ENCODE measurements at places on chromosomes 6 and 20.

DNA sequence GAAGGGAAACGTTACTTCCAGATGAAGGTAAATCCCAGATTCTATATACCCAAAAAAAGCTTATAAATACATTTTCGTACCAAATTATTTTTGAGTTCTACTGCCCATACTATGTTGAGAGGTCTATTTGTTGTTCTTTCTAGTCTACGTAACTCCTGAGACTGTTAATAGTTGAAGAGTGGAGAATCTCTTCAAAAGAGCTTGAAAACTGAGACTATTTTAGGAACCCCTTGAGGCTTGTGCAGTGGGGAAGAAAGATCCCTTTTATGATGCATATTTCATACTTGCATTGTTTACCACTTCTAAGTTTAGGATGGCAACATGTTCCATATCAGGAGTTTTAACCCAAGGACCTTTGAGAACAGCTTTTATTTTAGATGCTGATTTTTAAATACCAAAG lies 245.0 kb downstream of the TMEM242 start:
- DNase-seq = no peak

DNA sequence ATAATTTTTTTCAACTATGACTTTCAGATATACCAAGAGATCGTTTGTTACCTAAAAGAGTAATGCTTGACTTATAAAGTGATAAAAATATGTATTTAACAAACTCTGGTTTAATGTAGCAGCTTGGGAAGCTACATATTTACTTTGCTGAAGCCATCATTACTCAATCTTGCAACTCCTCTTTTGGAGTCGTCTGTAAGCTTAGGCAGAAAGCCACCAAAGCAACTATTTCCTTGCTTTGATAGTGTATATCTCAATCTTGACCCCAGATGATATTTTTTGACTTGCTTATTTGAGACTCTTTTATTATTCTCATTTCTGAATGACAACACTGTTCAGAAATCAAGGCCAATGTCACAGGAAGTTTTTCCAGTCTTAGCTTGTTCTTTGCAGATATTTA lies 183.0 kb downstream of the SAMD5 start:
- no peak for DNase-seq

- DNase-seq = no peak
Measured at GRCh38 chr6:134014588-134015137, 37.8 kb downstream of the SLC2A12 start.

DNA sequence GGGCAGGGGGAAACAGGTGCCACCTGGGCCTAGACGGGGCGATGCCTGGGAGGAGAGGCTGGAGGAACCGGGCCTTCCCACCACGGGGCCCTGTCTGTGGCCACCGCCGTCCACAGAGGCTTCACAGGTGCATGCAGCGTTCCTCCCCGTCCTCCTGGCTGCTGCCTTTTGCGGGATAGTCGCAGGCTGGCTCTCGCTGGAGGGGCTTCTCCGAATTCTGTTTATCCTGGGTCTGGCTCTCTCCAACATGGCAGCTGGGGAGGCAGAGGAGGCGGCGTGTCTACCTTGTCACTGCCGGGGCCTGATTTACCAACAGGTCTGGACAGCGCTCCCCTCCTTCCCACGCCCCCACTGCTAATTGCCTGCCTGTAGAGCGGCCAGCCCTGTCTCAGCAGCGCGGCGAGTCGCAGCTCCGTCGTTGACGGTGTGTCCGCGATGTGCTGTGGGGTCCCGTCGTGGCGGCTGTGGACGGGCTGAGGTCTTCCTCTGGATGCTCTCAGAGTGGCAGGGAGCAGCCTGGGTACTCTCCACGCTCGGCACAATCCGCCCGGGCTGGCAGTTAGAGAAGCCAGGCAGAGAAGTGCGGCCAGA lies 262.9 kb downstream of the TAF4 start:
- no peak for DNase-seq

- DNase-seq = no peak
Measured at GRCh38 chr6:118736440-118736839, 85.0 kb upstream of the CEP85L start.

DNA sequence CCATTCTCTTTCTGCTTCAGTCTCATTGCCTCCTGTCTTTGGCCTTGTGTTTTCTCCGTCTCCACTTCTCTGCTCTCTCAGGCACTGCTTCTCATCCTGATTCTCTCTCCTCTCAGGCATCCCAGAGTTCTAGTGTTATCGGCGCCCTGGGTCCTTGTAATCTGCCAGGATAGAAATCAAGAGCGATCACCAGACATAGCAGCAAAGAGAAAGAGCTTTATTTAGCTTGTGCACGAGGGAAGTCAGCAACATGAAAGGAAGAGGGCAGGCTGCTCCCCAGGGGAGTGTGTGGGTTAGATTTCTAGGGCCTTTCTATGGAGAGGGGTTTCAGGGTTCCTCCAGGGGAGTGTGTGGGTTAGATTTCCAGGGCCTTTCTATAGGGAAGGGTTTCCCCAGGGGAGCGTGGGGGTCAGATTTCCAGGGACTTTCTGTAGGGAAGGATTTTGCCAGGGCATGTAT lies 32.5 kb downstream of the SUN5 start:
- no peak for DNase-seq

DNA sequence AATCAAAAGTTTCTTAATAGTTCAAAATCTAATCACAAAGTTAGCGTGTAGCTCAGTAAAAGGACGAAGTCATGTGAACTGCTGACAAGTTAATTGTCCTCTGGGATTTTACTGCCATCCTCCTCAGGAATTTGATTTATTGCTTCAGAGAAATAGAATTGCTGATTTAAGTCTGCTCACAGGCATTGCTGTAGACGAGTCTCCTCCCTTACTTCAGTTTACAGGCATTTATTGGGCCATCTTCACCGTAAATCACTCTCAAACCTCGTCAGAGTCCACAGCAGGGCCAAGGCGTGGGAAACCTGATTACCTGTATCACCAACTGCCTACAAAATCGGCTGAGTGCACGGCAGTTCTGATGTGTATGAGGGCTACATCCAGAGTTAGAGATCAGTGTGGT lies 119.1 kb upstream of the PDE10A start:
- no peak for DNase-seq

DNA sequence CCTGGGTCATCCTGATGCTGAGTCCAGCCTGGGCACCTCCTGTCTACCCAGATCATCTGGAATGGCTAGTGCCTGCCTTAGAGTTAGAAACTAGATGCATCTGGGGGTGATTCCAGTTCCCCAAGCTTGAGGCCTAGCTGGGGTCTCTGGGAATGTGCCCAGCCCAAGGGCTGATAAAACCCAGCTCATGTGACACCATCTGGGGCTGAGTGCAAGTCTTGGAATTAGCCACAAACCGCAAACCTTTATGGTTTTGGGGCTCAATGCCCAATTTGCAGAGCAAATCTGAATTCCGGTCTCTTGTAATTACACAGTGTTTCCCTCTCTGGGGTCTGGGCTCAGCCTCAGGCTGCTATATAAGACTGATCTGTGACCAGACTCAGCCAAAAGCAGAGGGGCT lies at the start of gene BPIFB4:
Gene BPIFB4 (plus strand): TSS at position 385 of the 400 bp plus-strand sequence. CDS start 1,884 bp downstream, outside the sequence.
- DNase-seq = no peak

- DNase-seq = no peak
Measured at GRCh38 chr20:19539191-19539590, 218.9 kb upstream of the RIN2 start.

DNA sequence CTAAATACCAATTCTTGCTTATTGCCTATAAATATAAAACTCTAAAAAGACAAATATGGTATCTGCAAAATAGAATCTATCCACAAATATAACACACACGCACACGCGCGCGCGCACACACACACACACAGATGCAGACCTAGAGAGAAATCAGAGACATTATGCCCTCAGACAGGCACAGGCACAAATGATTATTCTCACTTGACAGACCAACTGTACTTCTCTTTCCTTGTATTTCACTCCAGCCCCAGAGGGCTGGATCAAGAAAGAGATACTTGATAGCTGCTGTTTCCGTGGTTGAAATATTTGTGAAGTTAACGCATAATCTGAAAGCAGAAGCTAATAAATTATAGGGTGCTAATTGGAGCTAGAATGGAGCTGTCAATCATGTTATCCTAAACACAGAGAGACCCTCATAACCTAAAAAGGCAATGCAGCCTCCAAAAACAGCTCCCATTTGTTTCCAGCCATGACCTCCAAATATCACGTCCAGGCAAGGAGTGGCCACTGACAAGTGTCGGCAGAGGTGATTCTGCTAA lies 11.5 kb downstream of the VGLL2 start:
- no peak for DNase-seq

GRCh38 chr20:49999329-49999728 lies 16.5 kb downstream of the SNAI1 start:
- no peak for DNase-seq

GRCh38 chr6:126795161-126795560 lies 323.3 kb upstream of the RSPO3 start:
- no peak for DNase-seq

DNA sequence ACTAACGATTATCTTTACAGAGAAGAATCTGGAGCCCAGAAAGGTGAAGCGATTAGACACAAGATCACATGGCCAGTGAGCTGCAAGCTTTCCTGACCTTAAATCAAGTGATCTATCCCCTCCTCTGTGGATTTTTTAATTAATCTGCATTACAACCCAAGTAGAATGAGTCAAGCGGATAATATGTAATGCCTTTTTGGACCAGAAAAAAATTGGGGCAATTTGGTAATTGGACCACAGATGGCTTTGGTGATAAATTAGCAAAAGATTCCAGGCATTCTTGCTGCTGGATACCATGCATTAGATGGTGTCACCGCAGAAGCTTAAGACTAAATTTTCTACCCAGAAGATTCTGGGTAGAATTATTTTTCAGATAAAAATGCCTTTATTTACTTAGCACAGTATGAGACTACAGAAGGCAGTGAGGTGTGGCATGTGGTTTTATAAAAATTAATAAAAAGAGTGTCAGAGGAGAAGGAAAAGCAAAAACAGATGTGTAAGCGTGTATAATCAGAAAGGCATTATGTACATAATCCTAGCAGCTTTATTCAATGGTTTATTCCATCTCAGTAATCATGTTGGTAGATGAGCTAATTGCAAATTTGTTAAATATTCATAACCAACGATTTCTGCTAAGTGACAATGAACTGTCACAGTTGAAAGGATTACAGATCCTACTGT lies 53.9 kb upstream of the PCSK2 start:
- DNase-seq = no peak

GRCh38 chr6:101509536-101509935 lies 116.0 kb downstream of the GRIK2 start:
- DNase-seq = no peak

GRCh38 chr6:137493218-137494038 lies 766 bp downstream of the OLIG3 start:
- DNase-seq = no peak

DNA sequence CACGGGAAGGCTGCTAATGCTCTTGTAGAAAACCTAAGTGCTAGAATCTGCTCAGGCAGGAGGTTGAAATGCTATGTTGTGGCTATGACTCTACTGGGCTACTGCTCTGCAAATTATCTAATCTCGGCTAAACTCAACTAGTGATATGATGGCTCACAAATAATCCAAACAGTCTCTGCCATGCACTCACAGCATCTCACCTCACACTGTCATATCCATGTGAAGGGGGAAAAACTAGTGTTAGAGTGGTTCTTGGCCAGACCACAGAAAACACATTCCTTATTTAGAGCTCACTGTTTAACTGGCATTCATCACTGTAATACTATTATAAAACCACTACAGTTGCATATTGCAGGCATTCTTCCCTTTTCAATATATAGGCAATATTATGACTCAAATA lies 81.8 kb upstream of the DST start:
- DNase-seq = no peak

GRCh38 chr20:24773751-24774201 lies 175.3 kb upstream of the CST7 start:
- peak; percentile 67 for DNase-seq

DNA sequence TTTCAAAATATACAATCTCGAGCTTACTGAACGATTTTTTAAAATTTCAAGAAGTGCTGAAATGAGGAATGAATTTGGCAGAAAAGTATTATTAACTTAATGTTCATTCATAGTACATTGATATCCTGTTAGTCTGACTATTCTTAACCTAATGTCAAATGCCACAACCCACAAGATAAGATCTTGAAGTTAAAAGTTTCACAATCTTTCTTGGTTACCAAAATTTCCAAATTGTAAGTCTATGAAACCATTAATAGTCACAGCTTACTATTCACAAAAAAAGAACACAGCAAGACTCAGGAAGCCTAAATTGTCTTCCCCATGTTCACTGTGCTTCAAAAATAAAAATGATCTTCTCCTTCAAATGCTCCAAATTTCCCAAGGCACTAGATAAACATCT lies 71.3 kb downstream of the HACE1 start:
- no peak for DNase-seq

DNA sequence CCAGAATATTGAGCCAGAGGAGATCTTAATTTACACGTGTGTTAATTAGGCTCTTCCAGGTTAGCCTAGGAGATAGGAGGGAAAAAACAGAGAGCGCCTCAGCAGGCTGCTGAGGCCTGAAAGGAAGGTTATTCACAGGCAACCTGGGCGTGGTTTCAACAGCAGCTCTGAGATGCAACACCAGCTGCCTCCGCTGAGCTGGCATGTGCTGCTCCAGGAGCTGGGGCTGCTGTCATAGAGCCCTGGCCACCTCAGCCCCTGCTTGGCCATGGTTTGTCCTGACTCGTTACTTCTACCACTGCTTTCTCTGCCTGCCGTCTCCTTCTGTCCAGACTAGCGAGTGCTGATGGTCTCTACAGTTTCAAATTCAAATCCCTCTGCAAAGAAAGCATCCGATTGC lies 32.4 kb upstream of the RPP40 start:
- no peak for DNase-seq

- no peak for DNase-seq
Measured at GRCh38 chr20:36875702-36876472, at the start of gene TLDC2. TLDC2 (plus strand) TSS chr20:36876138; CDS start chr20:36876175, 37 bp downstream.

DNA sequence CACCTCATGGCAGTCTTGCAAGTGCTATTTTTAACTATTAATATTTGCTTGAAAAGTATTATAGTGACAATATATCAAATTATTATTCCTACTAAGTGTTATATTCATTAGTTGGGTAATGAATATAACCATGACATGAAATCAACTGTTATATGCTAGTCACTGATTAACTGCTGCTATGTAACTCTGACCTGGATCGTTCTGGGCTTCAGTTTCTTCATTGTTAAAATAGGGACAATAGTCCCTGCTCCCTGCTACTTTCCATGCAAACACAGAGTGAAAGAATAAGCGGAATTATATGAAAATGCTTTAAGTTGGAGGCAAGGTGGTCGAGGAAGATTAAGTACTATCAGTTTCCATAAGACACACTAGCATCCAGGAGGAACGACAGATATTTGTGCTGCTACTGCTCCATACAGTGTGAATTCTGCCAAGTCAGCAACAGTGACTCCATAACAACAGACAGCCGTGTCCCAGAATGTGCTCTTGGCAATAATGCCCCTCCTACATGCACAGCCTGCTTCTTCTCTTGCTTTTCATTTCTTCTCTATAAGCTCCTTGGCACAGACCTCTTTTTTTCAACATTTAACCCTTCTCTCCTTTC lies 107.2 kb downstream of the CHD6 start:
- no peak for DNase-seq

DNA sequence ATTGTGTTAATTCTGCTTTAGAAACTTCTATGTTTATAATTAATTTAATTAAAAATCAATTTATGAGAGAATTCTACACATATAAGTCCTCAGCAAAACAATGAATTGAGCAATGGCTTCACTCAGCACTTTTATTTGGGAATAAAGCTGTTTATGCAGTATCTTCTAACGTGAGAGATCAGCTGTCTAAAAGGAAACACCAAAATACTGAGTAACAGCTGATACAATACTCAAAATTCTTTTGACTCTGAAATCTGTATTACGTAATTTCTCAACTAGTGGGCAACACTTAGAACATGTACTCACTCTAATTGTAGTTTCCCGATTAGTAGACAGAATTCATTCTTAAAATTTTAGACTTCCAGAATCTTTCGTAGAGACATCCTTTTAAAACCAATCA lies 49.8 kb downstream of the MAP3K7 start:
- no peak for DNase-seq

All from HFF-Myc (cell line).